ENCODE measurements at places on chromosomes 5 and 9.
A peak's percentile ranks its signal among the peaks of the same experiment; 100 is the strongest.

DNA sequence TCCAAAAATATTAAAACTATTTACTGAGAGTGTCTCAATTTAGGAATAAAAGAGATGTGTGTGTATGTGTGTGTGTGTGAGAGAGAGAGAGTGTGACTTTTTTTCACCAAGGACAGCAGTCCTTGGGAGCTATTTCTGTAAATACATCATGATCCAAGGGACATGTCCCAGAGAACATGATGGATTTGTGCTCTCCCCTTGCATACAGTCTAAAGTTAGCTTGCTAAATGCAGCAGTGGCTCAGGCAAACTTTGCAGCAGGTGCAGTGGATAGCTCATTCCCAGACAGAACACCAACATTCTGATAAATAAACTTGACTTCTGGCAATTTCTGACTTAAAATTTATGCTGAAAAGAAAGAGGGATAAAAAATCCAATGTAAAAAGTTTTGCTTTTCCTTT lies 55.4 kb upstream of the SGCD start:
- no peak for DNase-seq

GRCh38 chr9:82488313-82489200 lies 500.0 kb downstream of the SPATA31D1 start:
- no peak for DNase-seq

GRCh38 chr5:142499591-142500226 lies 174.9 kb upstream of the SPRY4 start:
- DNase-seq: peak; percentile 49

GRCh38 chr9:23826120-23826629 lies at the start of gene ELAVL2:
Gene ELAVL2 (minus strand): TSS chr9:23826240. CDS start chr9:23762234, 64,006 bp downstream.
- no peak for DNase-seq

- no peak for DNase-seq
These were observed 505.3 kb downstream of the CCDC171 start for GRCh38 chr9:16058131-16058549.

DNA sequence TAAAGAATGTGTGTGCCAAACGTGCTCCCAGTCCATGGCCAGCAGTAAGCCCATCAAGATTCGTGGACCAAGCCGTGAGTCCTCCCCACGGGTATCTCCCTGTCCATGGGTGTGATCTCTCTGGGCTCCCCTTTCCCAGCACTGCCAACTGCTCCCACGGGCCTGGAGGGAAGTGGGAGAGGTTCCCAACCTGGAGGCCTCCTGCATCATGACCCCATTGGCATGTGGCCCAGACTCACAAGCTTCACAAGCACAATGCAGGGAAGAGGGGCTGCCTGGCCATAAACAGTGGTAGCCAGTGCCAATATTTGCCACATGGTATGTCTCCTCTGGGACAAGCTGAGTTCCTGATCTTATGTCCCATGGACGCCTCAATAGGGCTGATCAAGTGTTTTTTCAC lies 59.1 kb downstream of the ABLIM3 start:
- no peak for DNase-seq

DNA sequence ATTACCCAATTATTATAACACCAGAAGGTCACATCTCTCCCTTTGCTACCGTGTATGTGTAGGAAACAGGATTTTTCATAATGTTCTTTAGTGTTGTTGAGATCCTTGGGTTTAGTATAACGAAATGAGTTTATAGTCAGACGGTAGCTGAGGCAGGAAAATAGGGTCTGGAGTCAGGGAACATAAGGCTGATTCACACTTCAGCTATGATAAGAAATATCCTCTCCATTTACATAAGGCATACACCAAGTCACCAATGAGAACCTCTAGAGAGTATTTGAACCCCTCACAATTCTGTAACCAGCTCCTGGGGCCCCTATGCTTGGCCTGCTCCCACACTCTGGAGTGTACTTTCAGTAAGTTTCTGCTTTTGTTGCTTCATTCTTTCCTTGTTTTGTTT lies 58.9 kb upstream of the ANKH start:
- no peak for DNase-seq

DNA sequence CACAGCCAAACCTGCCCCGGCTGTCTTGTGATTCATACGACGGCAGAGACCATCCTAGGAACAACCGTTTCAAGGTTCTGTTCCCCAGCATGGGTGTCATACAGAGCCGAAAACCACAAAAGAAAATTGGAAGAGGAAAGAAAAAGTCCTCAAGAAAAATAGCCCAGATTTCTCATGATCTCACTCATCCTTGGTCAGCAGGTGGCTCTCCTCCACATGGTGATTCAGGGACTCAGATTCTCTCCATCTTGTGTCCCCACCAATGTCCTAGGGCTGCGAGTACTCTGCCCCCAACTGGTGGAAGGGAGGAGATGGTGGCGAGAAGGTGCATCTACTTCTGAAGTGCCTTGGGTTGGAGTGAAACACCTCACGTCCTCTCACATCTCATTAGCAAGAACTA lies 25.6 kb downstream of the PDZD2 start:
- DNase-seq: no peak

- no peak for DNase-seq
These were observed 26.4 kb upstream of the RXRA start for GRCh38 chr9:134299883-134300282.

DNA sequence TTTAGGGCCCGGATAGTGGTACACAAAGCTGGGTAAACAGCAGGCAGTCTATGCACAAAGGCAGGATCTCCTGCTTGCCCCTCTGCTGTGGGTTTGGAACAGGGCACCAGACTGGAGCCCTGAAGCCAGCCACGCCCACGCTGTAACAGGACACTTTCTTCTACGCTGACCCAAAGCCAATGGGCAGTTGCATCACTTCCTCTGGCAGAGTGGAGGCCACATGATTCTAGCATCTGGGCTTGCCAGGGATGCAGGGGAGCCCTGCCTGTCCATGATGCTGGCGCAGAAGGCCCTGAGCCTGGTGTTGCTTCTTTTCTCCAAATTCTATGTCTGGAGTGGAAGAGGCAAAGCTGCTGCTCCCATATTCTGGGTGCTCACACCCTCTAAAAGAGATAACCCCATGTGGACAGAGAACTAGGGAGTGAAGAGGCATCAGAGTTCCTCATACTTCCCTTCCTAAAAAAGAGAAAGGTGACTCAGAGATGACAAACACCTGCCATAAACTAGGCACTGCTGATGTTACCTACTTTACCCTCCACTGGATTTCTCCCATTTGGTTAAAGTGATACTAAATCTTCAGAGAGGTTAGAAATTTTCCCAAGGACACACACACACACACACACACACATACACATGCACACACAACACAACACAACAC lies 260.3 kb upstream of the KLF4 start:
- DNase-seq: peak; percentile 23

GRCh38 chr5:135543485-135544304 lies 7.9 kb upstream of the NEUROG1 start:
- no peak for DNase-seq

DNA sequence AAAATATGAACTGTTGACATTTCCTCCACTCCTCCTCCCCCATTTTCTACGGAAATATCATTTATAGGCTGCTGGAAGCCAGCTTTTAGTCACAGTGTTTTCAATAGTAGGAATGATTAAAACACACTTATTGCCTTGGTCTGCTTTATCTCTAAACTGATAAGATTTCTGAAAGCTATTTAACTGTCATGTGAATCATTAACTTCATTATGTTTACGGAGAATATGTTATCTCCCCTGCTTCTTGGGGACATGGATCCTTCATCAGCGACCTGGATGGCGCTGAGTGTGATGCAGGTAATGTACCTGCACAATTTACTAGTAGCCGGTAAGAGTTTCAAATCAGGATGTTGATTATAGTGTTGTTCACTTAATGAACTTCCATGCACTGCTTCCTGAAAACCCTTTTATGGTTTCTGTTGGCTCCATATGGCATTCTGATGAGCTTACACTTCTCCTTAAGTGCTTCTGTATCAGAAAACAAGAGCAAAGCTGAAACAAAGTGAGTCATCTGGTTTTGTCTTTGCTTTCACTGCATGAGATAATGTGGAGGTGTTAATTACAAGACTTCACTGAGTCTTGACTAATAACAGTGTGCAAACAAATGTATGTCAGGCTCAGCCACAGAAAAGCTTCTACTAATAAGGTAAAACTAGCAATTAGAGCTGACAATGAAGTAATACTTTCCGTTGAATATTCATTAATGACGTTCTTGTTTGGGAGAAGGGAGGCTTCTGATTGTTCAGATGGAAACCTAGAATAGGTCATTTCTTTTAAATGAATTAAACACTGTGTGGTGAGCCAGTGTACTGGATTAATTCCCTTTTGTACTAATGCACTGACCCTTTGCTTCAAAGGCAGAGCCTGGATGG lies 162.4 kb upstream of the ZNF608 start:
- DNase-seq: peak; percentile 26

DNA sequence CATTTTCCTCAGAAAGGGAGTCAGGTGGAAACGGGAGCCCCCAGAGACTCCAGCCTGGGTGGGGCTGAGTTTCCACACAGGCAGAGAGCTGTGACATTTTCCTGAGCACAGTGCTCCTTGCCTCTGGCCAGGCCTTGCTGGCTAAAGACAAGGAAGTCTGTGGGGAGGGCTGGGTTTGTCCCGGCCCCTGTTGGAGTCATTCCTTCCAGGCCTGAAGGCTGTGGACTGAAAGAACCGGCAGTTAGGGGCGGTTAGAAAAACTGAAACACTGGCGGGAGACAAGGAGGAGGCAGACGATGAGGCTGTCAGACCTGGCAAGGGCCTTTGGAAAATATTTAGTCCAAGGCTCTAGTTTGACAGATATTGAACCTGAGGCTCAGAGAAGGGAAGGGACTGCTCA lies 29.9 kb downstream of the COL15A1 start:
- no peak for DNase-seq

GRCh38 chr9:77807846-77808750 lies 160.0 kb upstream of the GNA14 start:
- peak; percentile 18 for DNase-seq

- DNase-seq: no peak
These were observed 27.2 kb upstream of the KLF9 start for GRCh38 chr9:70441622-70442021.

DNA sequence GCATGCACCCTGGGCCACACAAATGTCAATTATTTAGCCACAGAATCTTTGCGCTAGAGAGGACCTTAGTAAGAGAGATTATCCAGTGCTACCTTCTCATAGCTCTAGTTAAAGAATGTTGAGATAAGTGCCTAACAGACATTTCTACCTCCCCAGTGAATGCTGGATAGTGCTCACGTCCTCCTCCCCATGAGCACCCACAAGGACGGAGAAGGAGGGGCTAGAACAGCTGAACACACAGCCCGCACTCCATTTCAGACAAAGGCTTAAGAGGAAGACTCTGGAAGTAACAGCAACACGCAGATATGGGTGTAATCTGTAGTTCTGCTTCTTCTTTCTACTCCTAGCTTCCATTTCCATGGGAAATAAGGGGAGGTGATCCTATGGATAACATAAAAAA lies 120.5 kb downstream of the FEM1C start:
- no peak for DNase-seq

DNA sequence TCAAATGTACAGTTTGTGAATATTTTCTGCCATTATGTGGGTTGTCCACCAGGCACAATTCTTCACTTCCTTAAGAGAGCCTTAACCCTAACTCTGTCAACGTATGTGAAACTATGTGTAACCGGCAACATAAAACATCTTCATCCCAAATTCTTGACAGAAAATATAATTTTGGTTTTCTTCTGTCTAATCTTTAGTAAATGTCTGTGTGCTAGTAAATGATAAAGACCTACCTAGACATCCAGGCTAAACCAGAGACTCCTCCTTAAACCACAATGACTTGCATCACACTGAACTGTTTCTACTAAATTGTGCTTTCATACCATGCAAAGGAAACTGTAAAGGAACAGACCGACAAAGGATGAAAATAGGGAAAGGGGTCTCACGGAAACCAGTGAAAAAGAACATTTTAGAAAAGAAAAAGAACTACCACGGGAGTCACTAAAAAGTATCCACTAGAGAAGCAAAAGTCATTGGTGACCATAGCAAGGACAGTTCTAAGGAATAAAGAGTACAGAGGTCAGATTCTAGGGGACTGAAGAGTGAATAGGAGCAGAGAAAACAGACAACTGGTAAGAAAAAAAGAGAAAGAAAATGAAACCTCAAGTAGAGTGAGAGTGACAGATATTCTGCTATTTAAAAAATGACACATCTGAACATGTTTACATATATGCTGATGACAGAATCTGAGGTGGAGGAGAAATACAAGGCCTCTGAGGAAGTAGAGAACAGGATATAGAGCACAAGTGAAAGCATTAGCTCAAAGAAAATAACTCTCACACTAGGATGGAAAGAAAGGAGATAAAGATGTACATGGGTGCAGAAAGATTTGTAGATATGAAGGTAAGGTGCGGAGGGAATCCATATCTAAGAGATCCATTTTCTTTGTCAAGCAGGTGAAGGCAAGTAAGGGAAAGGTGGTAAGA lies 49.4 kb downstream of the FNIP1 start:
- DNase-seq: no peak

- peak; percentile 82 for DNase-seq
These were observed 5.8 kb downstream of the PTCH1 start for GRCh38 chr9:95510709-95511615.

- no peak for DNase-seq
These were observed 51.1 kb downstream of the MAST4 start for GRCh38 chr5:66647146-66647856.

GRCh38 chr9:15423231-15423985 lies 732 bp downstream of the SNAPC3 start:
- DNase-seq: no peak

GRCh38 chr5:168916852-168917251 lies 337.7 kb upstream of the PANK3 start:
- no peak for DNase-seq
